DMS 273 treated with DMSO at 0.1 percent for 48 hours (cell line): ENCODE measurements at places on chromosomes 6 and 20.

DNA sequence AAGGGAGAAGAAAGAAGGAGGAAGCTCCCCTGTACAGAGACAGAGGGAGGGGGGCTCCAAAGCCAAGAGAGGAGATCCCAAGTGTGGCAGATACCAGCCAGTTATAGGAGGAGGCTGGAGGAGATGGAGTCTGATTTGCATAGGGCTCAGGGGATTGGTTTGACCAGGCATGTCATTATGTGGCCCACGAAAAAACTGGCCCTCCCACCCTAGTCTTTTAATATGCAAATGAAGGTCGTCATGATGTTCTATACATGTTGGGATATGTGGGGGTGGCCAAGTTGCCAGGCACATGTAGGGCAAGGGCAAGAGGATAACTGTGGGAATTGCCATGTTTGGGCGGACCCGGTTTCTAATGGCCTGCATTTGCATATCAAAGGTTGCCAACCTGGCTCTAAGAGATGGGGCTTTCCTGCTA lies 17.6 kb upstream of the ZFP64 start:
- no peak for DNase-seq

DNA sequence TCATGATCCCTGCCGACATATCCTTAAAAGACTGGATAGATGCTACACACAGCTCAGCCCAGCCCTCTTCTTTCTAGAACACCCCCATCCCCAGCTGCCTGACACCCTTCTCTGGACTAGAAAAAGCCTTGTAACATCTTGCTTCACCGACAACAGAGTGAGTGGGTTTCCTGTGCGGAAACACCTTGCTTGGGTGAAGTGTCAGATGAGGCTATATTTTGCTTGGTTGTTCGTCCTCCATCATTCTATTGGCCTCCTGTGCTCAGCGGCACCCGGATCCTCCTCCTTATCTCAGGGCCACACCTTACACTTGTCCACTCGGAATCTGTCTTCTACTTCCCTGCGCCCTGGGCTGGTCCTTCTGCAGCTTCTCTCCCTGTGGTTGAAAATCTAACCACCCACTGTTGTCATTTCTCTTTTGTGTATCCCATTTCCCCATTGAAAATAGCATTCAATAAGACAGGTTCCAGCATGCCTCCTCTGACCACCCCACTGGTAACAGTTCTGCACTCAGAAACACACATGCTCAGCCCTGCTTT lies 101.3 kb upstream of the MLN start:
- DNase-seq = no peak

DNA sequence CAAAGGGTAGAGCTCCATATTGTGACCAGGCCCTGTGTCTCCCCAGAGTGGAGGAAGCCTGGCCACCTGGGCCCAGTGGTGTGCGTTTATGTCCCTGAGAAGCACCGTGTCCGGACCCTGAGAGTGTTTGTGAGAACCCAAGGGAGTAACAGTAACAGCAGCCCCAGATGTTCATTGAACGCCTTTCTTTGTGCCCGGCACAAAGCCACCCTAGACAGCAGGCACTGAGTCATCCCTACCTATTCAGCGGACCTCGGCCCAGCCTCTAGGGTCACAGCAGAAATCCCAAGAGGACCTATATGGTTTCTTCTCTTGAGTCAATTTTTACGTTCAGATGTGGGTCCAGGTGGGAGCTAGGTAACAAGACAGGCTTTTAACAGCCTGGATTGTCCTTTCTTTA lies 24.5 kb downstream of the BCAS4 start:
- DNase-seq = no peak

- DNase-seq = no peak
These were observed 131.0 kb downstream of the TSHZ2 start for GRCh38 chr20:53103124-53103523.

DNA sequence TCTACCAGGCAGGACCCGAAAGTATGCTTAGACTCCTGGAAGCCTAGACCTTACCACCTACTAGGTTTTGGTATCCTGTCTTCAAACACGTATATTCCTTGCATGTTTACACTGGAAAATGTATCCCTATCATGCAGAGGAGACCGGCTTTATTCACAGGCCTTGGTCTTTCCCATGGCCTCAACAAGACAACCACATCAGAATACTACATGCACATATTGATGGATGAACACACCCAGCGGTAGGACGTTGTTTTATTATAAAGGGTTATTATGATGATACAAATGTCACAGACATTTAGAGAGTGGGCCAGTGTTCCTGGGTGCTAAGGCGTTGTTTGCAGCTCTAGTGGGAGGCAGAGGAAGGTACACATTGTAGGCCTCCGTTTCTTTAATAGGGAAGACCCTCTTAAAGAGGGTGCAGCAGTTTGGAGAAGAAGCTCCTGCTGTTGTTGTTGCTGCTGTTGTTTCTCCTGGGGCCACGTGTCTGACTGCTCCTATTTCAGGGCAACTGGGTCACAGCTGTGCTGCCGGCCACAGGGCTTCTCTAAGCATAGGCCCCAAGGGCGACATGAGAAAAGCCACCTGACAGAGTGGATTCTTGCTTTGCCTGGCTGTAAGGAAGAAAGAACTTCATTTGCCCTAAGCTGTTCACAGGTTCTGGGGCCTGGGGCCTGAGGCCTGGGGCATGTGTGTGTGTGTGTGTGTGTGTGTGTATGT lies 98.3 kb upstream of the SASH1 start:
- no peak for DNase-seq

DNA sequence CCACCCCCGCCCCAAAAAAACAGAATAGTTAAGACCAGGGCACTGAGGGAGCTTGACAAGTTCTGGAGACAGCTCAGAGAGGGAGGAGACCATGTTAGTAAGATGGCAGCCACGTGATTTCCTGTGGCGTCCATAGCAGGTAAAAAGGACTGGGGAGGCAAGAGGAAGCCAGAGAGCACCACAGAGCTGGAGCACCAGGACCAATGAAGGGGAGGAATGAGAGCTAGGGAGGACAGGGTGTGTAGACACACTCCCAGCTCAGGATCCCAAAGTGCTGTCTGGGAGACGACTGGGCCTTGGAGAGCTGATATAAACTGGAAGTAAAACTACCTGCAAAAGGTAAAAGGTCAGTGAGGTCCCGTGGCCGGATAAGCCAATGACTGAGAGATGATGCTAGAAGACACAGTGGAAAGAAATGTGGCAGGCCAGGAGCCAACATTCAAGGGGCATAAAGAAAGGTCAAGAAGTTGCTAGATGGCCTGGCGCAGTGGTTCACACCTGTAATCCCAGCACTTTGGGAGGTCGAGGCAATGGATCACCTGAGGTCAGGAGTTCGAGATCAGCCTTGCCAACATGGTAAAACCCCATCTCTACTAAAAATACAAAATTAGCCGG lies 39.0 kb downstream of the SLC23A2 start:
- no peak for DNase-seq

DNA sequence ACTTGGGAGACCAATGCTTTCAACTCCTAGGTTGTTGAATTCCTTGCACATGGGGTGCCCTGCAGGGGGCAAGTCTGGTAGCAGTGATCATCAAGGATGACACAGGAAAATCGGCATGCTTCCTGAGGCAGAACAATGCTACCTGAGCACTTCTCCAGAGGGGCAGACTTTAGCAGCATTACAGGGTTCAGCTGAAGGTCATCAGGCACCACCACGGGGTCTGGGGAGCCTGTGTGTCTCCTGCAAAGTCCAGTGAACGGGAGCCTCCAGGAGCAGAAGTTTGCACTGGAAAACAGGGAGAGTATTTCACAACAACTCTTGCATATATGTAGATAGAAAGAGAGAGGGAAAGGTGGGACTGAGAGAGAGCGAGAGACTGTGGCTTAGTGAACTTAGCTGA lies 10.2 kb downstream of the VSX1 start:
- DNase-seq = no peak

DNA sequence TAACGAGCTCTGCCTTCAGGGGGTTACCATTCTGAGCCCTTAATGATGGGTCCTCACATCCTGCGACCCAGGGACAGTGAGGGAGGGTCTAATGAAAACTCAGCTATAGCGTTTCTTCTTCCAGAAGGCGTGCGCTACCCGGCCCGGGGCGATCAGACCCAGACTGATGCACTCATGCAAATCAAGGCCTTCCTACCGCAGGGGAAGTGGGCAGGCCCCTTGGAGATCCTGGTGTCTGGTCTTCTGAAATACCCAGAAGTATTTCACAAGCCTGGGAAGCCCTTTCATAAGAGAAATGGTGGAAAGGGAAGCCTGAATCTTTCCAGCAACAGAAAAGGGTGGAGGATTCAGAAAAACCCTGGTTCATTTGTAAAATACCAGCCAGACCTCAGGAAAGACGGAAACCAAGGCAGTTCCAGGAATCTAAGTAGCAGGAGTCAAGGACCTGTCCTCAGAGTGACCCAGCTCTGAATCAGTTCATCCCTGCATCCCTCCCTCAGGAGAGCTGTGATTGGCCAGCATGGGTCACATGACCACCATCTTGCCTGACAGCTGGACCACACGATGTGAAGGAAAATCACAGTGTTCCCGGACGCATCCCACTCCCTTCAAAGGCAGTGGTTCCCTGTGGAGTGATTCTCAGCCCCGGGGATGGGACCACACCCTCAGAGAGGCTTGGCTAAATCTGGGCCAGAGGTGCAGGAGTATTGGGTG lies 12.7 kb downstream of the BFSP1 start:
- no peak for DNase-seq
